CD4-positive, alpha-beta T cell treated with Interleukin-15 for 1 hour (primary cell): ENCODE measurements at places on chromosomes 11 and 22.

- DNase-seq, result no peak
These were observed 82.6 kb downstream of the RAB30 start for GRCh38 chr11:82988936-82989627.

DNA sequence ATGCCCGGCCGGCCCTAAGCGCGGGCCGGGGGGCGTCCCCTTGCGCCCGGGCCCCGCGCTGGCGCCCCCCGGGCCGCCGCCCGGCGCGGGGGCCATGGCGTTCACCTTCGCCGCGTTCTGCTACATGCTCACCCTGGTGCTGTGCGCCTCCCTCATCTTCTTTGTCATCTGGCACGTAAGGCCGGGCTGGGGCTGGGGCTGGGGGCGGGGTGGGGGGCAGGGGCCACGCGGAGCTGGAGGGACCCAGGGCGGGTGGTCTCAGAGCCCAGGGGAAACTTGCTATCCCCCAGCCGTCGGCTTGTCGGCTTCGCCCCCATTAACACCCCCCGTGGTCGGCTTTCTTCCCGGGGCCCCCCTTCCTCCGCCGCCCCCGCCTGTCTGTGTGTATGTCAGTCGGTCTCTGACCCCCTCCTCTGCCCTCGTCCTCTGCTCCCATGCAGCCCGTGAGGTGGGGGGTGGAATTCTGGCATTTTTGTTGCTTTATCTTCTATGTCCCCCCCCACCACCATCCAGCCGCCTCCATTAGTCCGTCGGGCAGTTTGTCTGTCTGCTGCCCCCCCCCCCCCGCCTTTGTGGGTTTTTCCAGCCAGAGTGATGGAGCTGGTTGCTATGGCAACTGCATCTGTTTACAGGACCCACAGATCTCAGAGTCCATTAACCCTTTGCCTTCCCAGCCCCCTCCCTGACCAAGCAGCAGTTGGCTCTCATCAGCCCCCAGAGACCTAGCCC is 552 bp downstream of the CNIH2 start:
- peak; percentile 59 for DNase-seq

DNA sequence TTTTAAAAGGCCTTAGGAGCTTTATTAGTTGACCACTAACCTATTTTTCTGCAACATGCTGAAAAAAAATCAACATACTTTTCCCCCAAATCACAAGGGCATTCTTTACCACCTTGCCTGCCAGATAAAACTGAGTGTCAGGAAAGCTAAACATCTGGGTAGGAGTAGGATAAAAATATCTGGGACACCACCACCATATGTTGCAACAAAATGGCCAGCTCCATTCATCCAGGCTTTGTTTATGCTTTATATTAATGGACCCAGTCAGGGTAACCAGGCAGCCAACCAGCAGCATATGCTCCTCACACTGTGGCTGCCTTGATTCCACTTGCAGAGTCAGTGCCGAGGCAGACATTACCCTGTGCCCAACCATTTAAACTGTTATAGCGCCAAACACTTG is 1024.5 kb downstream of the LRRC4C start:
- no peak for DNase-seq

DNA sequence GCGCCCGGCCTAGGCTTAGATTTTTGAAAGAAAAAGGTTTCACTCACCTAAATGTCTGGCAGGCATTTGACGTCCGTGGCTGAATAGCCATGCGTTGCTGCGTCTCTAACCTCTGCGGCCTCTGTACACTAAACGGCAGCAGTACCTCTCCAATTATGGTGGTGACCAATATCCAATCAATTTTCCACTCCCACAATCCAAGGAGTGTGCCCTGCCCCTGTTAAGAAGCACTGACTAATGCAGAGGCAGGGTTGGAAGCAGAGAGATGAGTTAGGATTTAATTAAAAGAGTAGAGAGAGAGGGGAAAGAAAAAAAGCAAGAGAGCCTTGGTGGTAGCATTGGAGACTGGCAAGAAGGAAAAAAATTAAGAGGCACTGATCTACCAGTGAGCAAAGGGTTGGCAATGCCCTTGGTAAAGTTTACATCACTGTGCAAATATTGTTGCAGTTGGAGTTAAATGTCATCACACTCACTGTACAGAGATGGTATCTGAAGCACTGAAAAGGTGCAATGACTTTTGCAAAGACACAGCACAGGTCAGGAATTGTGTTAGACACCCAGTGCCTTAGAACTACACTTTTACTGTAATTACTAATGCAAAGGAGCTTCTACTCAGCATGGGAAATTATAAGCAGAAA is 526.7 kb downstream of the NTM start:
- DNase-seq, result no peak

GRCh38 chr11:116881143-116881542 is 43.7 kb upstream of the APOA1 start:
- no peak for DNase-seq

GRCh38 chr11:48013269-48013901 is 33.0 kb downstream of the PTPRJ start:
- peak; percentile 66 for DNase-seq

DNA sequence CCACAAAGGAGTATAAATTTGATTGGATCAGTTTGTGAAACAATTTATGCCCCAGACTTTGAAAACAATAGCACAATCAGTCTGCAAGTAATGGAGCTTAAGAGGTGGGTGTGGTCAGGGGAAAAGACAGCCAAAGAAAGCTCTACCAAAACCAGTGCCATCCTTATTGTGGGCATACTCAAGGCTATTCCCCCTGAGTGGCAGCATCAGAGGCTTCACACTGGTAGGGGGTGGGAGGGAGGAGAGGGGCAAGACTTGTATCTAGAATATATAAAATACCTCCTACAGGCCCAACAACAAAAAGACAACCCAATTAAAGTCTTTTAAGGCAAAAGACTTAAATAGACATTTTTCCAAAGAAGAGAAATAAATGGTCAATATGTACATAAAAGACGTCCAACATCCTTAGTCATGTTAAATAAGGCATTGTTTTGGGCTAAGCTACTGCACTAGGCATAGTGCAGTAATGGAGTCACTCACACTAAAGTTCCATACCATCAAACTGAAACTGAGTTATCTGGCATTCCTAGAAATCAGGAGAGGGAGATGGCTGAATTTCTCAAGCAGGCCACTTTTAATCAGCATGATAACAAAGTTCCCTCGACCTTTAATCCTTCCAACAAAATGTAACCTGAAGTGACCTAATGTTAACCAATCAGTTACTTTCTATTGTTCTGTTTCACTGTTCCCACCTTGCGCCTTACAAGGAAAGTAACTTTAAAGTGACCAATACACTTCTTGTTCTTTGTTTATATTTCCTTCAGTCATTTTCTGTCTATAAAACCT is 24.8 kb downstream of the NARS2 start:
- DNase-seq, result no peak

- peak; percentile 67 for DNase-seq
These were observed 10.4 kb upstream of the CELSR1 start for GRCh38 chr22:46547883-46548244.

- DNase-seq, result no peak
These were observed 599 bp downstream of the SIK3 start for GRCh38 chr11:117097389-117098268.

DNA sequence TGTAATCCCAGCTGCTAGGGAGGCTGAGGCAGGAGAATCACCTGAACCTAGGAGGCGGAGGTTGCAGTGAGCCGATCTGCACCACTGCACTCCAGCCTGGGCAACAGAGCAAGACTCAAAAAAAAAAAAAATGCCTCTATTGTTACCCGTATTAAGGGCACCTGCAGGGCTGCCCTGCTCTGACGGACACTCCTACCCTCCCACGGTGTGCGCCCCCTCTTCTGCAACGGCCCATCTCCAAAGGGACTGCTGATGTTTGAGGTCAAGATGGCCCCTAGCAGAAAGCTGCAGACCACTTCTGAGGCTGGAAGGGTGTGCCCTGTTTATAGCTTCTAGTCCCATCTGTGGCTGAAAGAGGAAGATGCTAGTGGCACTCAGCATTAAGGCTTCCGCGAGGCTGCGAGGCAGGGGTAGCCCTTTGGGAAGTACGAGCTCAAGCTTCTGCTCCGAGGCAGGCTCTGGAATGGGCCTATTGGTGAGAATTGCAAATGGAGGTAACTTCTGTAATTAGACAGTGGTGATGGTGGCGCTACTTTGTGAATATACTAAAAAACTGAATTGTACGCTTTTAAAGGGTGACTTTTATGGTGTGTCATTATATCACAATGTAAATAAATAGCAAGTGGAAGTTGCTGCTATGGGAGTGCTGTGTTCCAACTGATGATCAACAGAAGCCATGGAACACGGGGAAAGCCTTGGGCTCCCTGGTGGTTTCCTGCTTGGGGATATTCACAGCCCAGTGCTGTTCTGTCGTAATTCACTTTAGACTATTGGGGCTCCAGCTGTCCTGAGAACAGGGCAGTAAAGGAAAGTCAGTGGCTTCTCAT is 24.3 kb downstream of the ARFGAP2 start:
- no peak for DNase-seq

DNA sequence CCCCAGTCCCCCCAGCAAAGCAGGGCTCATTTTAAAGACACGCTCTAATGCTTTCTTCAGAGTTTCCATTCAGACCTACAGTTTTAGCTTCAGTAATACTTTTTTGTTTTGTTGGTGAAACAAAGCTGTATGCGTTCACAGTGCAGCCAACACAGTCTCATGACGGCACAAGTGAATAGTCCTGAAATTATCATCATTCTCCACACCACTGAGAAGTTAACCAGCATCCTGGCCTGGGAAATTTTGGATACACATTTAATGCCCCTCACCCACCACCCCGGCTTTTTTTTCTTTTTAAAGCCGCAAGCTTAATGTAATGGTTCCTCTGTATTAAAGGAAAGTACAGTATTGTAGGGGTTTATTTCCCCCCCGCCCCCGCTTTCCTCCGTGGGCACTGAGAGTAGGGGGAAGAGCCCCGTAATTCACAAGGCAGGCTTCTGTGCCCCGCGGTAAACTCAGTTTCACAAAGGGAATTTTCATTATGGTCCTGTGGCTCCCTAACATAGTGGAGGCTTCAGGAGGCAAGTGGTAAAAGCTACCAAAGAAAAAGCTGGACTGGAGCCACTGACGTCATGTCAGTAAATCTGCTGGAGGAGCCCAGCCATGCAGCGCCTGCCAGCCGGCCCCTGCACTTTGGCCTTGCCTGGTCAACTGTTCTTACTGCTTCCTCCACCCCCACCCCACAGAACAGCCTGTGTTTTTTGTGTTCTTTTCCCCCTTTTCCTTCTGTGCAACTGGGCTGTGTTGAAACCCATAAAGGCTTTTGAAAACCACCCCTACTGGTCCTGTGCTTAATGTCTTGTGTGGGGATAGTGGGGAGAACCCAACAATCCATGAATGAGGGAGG is 18.2 kb downstream of the TEAD1 start:
- DNase-seq, result no peak
